ENCODE measurements at places on chromosomes 1 and 21.

- DNase-seq, result no peak
These were observed 43.1 kb downstream of the WARS2 start for GRCh38 chr1:119097380-119097779.

- DNase-seq, result no peak
These were observed 40.6 kb downstream of the STUM start for GRCh38 chr1:226589008-226589733.

- DNase-seq, result no peak
These were observed 40.6 kb upstream of the MARK1 start for GRCh38 chr1:220487297-220487820.

GRCh38 chr1:50977575-50978143 lies 7.6 kb downstream of the CDKN2C start:
- peak; percentile 42 for DNase-seq

DNA sequence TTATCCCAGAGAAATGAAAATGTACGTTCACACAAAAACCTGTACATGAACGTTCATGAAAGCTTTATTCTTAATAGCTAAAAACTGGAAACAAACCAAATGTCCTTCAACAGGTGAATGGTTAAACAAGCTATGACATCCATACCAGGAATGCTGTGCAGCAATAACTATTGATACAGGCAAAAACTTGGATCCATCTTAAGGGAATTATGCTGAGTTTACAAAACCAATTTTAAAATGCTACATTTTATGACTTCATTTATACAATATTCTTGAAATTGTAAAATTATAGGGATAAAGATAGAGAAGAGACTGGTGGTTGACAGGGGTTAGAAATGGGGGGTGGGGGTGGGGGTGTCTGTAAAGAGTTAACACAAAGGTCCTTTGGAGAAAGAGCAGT lies 280.3 kb downstream of the TGFB2 start:
- no peak for DNase-seq

DNA sequence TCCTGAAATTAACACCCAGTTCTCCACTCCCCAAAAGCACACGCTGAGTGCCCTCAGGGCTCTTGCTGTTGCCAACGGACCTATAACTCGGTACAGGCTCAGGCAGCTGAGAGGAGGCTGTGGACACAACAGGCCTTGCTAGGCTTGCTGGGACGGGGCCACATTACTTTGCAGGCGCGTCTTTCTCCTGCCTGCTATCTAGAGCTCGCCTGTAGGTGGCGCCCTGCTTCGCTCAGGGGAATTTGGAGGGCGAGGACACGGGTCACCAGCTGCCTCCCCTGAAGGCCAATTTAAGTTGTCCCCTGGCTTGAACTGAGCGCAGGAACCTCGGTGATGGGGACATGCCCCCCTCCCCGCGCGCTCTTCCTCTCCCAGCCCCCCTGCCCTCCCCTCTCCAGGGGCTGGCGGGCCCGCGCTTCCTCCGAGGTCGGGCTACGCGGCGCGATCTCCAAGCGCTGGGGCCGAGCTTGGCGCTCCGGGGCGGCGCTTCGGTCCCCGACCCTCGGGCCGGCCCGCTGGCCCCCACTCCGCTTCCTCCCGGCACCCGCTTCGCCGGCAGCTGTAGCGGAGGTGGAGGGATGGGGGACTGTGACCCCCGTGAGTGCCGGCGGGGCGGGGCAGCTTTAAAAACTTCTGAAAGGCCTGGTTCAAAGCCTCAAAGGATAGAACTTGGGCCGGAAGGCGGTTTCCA lies 32.4 kb upstream of the NFIA start:
- DNase-seq, result peak; percentile 97

DNA sequence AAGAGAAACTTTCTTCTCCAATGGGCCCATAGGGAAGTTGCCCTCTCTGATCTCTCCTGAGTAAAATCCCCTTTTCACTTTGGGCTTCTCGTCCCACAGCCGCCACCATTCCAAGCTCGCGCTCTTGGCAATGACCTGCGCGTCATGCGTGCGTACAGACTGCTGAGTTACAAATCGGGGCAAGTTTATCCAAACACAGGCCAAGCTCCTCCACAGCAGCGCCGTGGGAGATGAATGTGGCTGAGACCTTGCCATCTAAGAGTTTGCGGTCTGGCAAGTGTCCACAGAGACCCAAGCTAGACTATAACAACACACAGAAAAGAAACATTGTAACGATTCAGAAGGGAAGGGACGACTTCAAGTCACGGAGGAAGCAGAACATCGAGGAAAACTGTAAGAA lies 116.3 kb upstream of the SOD1 start:
- no peak for DNase-seq

- no peak for DNase-seq
These were observed 7.2 kb upstream of the EPS15 start for GRCh38 chr1:51526248-51526647.

DNA sequence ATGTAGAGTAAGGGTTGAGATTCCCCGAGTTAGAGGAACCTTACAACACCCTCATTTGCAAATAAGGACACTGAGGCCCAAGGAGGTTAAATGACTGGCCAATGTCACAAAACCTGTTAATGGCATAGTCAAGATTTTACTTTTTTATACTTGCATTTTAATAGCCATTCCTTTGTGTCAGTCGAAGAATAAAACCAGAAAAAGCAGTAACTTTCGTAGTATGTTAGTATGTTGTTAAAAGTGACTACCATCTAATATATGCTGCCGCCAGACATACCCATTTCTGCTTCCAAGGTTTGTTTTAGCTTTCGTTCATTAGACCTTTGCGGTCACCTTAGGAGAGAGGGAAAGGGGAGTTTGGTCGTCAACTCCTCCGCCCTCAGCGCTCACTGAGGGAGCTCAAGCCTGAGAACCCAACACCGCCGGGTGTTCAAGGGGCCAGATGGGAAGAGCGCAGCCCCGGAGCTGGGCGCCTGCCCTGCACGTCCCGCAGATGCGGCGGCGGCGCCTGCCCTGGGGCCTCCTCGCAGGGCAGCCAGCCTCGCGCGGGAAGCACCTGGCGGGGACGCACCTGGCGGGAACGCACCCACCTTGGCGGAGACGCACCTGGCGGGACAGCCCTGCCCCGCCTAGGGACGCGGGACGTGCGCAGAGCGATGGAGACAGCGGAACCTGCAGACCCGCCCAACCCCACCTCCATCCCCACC lies 466 bp downstream of the VPS26C start:
- peak; percentile 67 for DNase-seq

Data from WTC11 (cell line).